ENCODE measurements at places on chromosomes 3 and 15.

DNA sequence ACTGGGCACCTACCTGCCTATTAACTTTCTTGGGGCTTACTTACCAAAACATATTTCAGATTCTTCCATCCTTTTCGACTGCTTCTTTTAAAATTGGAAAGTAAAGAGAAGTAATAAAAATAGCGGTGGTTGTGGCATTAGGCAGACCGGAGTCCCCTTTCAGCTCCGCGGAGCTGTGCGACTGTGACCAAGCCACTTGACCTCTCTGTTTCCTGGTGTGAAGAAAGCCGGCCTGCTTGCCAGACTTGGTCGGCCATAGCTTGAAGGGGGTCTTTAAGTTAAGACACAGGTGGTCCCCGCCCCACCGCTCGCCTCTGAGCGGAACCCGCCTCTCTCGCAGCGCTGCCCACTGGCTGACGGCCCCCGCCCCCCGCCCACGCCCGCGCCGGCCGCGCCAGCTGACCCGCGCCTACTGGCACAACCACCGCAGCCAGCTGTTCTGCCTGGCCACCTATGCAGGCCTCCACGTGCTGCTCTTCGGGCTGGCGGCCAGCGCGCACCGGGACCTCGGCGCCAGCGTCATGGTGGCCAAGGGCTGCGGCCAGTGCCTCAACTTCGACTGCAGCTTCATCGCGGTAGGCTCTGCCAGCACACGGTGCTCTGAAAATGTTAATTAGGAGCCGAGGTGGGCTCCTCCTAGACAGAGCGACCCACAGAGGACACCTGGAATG is 18.3 kb downstream of the NOX5 start:
- no peak for DNase-seq

DNA sequence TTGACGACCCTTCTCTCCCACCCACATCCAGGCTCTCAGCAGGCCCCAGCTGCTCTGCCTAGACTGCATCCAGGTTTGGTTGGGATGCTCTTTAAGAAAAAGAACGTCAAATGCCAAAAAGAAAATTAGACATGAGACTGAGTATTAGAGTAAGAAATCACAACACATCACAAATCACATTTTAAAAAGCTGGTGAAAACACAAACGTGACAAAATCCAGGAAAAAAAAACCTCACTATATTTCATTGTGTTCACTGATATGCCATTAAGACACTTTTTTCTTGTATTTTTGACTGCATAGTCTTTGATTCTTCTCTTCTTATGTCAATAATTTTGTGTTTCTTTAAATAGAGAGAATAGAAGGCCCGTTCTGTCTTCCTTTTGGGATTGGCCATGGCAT is 243.7 kb downstream of the TLE3 start:
- DNase-seq: no peak

DNA sequence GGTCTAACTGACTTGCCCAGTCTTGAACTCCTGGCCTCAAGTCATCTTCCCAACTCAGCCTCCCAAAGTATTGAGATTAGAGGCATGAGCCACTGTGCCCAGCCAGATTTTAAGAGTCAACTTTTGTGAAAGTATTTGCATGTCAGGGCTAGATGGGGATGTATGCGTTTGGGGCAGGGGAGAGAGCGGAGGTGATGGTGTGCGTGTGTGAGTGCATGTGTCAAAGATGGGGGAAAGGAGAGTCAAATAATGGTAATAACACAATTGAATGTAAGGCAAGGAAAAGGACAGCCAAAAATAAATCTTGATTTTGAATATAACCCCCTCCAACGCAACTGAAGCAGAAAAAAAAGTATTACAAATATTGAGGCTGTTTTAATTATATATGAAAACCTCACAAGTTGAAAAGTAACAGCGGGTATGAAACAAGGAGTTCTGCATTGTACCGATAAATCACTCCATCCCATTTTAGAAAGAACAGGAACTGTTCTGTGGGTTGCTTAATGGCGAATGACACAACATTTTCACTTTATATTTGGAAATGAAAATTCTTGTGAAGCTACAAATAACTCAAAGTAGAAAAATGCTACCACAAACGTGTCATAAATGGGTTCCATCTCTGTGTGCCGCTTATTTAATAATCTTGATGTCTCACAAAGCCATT is 29.9 kb upstream of the LDHAL6B start:
- no peak for DNase-seq

GRCh38 chr3:62161371-62161770 is 212.0 kb downstream of the FEZF2 start:
- no peak for DNase-seq

DNA sequence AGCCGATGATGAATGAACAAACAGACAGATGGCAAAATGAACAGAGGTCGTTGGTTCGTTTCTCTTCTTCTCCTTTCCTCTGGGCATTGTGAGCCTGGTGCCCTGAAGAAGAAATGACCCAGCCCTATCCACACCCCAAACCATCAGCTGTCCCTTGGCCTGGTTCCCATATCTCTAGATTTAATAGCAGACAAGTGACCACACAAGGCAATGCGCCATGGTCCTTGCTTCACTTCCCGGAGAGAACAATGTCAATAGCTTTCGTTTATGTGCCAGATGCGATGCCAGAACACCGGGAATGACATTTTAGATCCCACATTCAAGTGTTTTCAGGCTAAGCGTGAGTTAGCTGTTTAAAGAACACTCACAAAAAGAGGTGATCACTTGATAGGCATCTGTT is 17.7 kb downstream of the POC1A start:
- no peak for DNase-seq

DNA sequence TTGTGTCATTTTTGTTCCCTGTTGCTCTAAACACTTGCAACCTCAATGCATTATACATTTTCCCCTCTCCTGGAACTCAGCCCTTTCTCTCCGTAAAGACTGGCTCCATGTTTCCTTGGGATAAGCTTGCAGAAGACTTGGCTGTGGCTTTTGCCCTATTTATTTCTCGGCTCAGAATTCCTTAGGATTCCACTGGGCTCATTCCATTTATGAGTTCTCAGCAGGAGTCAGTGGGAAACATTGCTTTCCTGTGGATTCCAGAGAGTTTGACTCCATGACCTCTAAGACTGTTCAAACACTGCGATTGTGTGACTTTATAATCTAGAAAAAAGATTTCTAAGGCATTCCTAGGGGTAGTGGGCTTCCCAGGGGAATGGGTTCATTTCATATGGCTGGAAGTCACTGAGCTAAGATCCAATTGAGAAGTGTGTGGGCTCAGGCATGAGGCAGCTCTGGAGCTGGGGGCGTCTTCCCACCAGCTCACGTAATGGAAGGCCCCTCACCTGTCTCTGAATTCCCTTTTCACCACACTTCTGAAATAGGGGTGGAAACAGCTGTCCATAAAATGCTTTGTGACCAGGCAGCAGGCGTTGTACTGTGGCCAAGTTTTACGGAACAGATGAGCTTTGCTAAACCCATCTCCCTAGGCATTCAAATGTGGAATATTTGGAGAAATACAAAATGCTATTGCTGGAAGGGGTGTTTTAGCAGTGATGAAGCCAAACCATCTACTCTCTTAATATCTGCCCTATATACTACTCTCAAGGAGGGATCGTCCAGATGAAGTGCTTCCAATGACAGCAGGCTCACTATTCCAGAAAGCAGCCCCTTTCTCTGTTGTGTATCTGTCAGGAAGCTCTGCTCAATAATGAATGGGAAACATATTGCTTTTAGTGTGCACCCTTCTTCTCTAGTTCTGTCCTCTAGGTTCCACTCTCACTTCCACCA is 91.8 kb upstream of the BCL6 start:
- no peak for DNase-seq

GRCh38 chr3:137008976-137009375 is 51.2 kb downstream of the IL20RB start:
- DNase-seq: no peak

DNA sequence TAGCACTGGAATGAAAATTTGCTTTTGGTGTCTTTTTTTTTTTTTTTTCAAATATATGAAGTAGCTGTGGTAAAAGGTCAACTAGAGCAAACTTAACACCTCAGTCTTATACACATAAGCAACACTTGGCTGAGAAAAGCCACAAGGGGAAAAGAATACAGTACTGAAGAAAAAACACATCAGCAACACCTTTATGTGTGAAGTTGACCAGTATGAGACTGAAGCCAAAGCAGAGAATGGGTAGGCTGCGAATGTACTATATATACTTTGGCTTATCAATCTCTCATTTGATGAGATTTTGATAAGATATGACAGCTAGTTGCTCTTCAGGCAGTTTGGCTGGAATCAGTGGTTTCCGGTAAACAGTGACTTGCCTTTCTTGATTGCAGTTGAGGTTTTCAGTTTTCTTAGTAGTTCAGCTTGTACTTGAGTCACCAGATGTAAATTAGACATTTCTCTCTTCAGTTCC is 22.0 kb upstream of the ZCWPW2 start:
- DNase-seq: no peak

GRCh38 chr3:189833996-189834395 is 202.8 kb downstream of the TP63 start:
- DNase-seq: no peak

DNA sequence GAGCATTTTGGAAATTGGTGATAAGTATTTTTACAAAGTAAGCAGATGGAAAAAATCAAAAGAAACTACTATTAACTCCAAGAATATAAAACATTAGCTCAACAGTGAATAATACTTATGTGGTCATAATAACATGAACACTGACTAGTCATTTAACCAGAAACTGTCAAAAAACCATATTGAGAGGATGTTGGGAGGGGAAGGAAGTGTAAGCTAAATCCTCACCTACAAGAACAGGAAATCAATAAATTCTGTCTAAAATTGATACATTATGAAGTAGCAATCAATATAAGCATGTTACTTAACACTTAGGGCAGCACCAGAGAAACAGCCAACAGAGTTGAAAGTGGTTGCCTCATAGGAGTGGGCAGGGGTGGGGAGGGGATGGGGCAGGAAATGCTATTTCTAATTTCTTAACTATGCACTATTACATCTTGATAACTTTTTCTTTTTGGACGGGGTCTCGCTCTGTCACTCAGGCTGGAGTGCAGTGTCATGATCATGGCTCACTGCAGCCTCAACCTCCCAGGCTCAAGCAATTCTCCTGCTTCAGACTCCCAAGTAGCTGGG is 41.7 kb downstream of the CCR3 start:
- DNase-seq: no peak

GRCh38 chr3:136819392-136819730 is 435 bp downstream of the SLC35G2 start:
- peak; percentile 68 for DNase-seq

DNA sequence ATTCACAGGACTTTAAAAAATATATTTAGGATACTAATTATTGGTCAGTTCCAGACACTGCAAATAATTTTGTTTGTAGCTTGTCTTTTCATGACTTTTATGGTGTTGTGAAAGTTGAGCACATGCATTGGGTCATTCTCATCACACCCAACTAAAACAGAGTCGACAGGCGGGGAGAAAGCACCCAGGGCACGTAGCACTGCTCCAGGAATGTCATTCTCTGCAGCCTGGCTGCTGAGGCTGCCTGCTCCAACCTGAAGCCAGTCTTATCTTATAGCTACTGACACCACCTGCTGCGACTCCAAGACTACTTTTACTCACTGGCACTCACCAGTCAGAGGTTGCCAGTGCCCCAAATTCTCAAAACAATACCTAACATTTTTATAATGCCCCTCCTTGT is 56.9 kb downstream of the ACAD9 start:
- no peak for DNase-seq

GRCh38 chr15:62066663-62067447 is at the start of gene C2CD4A:
Gene C2CD4A, plus strand, starts transcription at chr15:62066977. Its CDS starts 637 bp downstream, at chr15:62067614.
- peak; percentile 73 for DNase-seq

GRCh38 chr3:138879541-138880380 is 45.0 kb upstream of the PIK3CB start:
- no peak for DNase-seq

- no peak for DNase-seq
These were observed 7.5 kb downstream of the CMTM7 start for GRCh38 chr3:32399030-32399620.

- DNase-seq: no peak
These were observed 182.7 kb upstream of the GADL1 start for GRCh38 chr3:31077021-31077601.

DNA sequence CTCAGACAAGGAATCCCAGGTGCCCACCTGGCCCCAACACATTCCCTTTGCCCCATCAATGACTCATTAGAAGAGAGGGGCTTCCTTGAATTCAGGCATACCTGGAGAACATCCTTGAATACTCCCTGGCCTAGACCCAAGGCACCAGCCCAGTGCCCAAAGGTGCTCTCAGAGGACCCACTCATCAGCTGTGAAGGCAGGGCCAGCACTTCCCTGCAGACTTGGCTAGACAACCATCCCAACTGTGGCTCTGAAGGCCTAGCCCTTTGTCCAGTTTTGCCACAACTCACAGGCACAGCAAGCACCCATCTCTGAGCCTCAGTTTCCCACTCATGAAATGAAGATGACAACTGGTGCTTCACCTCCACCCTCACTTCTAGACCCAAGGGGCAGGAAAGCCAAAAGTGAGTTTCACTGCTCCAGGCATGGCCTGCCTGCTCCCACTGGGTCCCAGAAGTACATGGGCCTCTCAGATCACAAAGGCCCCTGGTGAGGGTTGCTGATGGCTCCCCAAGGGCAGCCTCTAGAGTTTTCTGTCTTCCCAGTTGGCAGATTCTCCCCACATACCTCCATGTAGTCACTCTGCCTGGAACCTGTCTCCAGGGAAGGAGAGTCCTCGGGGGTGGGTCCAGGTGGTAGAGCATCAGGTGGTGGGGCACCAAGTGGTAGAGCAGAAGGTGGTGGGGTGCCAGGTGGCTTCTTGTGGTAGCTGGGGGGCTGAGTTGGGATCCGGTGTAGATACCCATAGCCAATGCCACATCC is 7.5 kb downstream of the GORASP1 start:
- no peak for DNase-seq

DNA sequence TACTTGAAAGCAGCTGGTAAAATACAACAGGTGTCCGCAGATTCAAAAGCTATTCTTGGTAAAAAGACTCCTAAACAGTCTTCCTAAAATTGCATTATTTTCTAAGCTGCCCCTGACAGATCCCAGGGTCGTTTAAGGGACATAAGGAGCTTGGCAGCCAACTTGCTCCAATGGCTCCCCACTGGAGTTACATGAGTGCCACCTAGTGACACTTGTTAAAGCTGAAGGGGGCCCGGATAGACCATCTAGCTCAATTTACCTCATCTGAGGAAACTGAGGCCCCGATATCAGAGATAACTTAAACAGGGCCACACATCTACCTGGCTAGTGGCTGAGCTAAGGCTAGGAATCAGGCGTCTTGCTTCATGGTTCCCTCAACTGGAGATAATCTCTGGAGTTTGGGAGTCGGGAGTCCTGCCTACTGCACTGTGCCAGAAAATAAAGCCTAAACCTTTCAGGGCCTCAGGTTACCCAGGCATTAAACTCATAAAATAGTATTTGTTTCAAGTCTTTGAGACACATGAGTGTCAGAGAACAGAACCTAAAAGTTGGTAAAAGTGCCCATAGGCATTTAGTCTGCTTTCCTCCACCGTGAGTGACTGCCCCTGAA is 6.5 kb upstream of the TBC1D23 start:
- DNase-seq: peak; percentile 80
